Activated CD4-positive, CD25-positive, alpha-beta regulatory T cell treated with anti-CD3 and anti-CD28 coated beads, Interleukin-2, amount 50 U/mL, for 16 hours (primary cell): ENCODE measurements at places on chromosomes 6 and 20.
A peak's percentile ranks its signal among the peaks of the same experiment; 100 is the strongest.

GRCh38 chr6:75102301-75102700 is 103.6 kb downstream of the COL12A1 start:
- DNase-seq = no peak

- DNase-seq = no peak
Measured at GRCh38 chr6:2741756-2742155, 9.0 kb downstream of the MYLK4 start.

DNA sequence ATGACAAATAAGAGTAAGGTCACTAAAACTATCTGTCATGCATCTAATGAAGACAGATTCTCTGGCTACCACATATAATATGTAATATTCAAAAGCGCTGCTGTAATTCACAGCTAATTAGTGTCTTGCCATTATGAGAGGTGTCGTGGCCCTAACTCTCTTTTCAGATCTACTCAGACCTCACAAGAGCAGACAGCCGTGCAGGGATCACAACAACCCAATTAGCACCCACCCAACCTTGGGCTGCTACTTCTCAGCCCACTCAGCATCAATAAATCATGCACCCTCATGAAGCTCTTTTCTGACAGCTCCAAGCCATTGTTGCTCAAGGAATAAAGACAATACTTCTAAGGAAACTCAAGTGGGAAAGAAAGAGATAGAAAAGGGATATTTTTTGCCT is 61.5 kb downstream of the FRK start:
- no peak for DNase-seq

DNA sequence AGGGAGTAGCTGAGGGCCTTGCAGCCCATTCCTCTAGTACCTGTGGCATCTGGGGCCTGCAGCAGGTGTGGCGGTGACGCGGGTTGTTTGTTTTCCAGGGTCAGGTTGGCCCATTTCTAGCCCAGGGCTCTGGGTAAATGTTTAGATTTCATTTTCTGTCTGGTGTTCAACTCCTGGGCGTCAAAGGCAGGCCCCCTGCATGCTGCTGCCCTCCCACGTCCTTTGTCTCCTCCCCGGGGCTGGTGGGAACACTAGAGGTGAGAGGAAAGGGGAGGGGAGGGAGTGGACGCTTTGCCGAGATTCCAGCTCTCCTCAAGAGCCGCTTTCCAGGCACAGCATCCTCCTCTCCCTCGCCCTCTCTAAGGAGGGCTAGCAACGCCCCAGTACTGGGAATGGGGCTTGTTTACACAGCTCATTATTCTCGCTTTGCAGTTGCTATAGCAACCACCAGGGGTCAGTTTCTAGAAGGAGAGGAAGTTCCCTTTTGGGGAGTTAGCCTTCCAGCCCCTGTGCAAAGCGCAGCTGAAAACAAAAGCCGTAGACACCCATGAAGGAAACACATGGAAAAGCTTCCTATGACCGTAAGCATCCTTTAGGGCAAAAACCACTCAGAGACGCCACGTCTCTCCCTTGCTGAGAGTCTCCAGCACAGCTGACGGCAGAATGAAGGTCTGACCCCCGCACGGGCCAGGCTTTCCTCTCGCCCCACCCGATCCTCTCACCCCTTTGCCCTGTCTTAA is 170.6 kb downstream of the LY86 start:
- DNase-seq = no peak

GRCh38 chr6:14110001-14110818 is 7.4 kb upstream of the CD83 start:
- no peak for DNase-seq

GRCh38 chr6:31715022-31715958 is at the start of gene LY6G6D:
Gene LY6G6D, plus strand, starts transcription at chr6:31715348. Its CDS starts 8 bp downstream, at chr6:31715356.
- DNase-seq = no peak

DNA sequence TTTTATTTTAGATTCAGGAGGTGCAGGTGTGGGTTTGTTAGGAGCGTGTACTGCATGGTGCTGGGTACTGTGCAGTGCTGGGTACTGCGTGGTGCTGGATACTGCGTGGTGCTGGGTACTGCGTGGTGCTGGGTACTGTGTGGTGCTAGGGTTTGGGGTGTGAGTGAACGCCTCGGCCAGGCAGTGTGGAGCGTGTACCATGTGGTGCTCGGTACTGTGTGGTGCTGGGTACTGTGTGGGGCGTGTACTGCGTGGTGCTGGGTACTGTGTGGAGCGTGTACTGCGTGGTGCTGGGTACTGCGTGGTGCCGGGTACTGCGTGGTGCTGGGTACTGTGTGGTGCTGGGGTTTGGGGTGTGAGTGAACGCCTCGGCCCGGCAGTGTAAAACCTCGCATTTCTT is 62.9 kb downstream of the WDR27 start:
- no peak for DNase-seq

- DNase-seq = no peak
Measured at GRCh38 chr6:121354764-121355163, 20.5 kb upstream of the TBC1D32 start.

GRCh38 chr6:13048113-13048512 is 280.2 kb downstream of the TBC1D7 start:
- DNase-seq = no peak

DNA sequence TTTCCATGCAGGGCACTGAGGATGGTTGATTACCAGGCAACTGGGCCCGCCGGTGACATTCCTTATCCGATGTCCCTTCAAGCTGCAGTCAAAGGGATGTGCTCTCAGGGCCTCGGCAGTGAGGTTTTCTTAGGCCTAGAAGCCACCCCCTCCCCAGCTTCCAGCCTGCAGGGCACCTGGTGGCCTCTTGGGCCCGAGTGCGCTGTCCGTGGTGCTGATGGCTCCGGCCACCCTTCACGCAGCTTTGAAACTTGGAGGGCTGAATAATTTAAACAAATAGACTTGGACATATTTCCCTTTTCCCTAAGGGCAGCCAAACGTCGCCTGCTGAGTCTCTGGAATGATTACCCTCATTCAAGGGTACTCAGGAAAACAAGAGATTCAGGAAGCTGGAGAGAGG is 8.9 kb upstream of the MLN start:
- DNase-seq = no peak

- DNase-seq = no peak
Measured at GRCh38 chr6:99613409-99613704, 6.7 kb downstream of the PRDM13 start.

- DNase-seq = no peak
Measured at GRCh38 chr6:106475284-106475683, 114.8 kb downstream of the CRYBG1 start.

DNA sequence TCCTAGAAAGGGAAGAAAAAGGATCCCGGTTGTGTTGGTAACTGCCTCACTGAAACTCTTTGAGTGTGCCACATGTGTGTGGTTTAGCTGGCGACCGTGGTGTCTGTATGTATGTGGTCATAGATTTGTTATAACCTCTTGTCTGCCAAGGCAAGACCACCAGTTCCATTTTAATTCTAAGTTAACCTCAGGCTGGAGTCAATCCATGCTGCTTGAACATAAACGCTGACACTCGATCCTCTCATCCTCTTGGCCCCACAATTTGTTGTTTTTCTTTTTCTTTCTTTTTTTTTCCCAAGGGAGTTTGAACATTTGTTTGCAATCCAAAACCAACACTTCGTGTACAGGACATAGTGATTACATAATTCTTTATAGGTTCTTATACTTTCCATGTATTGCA is 318.9 kb upstream of the JAG1 start:
- DNase-seq = no peak

- no peak for DNase-seq
Measured at GRCh38 chr6:155371230-155371629, 56.9 kb upstream of the TFB1M start.

DNA sequence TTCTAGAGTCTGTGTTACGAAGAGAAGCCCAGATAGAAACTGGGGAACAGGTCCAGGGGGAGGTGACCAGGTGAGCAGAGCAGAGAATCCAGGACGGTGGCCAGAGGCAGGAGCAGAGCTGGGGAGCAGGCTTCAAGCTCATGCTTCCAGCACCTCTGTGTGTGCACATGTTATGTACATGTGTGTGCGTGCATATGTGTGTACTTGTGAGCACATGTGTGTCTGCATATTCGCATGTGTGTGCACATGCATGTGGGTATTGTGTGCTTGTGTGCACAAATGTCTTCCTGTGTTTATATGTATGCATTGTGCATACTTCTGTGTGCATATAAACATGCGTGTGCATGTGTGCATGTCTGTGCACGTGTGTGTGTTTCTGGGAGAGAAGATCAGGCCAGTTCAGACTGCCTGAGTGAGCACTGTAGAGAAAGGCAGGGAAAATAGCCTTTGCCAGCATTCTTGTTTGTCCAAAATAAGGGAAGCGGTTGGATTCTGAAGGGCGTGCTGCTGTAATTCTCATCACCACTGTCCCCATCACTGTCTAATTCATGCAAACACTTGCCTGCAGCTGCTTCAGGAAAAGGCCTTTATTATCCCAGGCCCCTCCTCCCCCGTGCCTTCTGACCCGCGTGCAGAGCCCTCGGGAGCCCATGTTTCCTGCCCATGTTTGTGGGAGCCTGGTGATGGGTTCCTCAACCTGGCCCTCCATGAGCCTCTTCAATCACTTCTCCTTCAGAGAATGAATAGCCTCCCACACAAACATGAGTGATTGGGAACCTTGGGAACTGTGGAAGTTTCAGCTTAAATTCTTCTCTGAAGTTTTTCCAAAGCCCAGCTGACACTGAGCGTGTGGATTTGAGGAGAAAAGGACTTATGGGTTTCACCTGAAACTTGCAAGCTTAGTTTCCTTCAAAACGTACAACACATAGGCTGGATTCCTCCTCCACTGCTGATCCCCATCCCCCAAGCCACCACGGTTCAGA is 161.7 kb upstream of the AFDN start:
- DNase-seq = no peak

DNA sequence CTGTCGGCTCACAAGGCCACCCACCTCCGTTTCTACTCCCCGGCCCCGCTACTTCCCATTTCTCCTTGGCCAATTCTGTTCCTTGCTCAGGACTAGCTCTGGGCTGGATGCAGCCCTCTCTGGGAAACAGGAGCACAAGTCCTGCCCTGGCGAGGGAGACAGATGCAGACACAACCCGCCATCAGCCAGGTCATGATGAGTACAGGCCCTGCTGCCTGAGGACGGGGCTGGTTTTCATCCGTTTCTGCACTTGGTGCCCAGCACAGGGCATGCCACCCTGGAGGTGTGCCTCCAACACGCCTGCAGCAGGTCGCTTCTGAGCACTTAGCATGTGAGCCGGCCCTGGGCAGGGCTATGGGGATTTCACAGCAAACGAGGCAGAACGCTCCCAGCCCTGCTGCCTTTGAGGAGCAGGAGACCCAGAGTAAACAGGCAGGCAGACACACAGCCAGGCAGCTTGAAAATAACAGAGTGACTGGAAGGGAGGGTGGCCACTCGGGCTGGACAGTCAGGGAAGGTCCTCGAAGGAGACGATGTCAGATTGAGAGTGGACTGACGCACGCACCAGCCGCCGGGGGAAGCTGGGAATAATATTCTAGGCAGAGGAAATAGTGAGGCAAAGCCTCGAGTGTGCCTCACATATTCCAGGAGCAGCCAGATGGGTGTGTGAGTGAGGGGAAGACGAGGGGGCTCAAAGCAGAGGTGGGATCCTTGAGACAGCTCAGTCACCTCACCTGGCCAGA is 21.2 kb upstream of the VSTM2L start:
- no peak for DNase-seq

GRCh38 chr6:157269261-157269794 is 54.0 kb downstream of the TMEM242 start:
- DNase-seq = no peak

GRCh38 chr20:50186987-50187402 is 3.6 kb upstream of the CEBPB start:
- DNase-seq = no peak

- DNase-seq = no peak
Measured at GRCh38 chr6:129748901-129749748, 39.1 kb upstream of the ARHGAP18 start.

GRCh38 chr6:154611241-154611640 is 100.8 kb upstream of the CNKSR3 start:
- DNase-seq = no peak

- no peak for DNase-seq
Measured at GRCh38 chr20:49573900-49574416, 6.0 kb upstream of the PTGIS start.

- DNase-seq = peak; percentile 98
Measured at GRCh38 chr6:31958741-31959739, at the start of the genes NELFE and SKIC2. Gene NELFE, minus strand, starts transcription at chr6:31958971. Its CDS starts 525 bp downstream, at chr6:31958446. Gene SKIC2, plus strand, starts transcription at chr6:31959175. Its CDS starts 18 bp downstream, at chr6:31959193.

DNA sequence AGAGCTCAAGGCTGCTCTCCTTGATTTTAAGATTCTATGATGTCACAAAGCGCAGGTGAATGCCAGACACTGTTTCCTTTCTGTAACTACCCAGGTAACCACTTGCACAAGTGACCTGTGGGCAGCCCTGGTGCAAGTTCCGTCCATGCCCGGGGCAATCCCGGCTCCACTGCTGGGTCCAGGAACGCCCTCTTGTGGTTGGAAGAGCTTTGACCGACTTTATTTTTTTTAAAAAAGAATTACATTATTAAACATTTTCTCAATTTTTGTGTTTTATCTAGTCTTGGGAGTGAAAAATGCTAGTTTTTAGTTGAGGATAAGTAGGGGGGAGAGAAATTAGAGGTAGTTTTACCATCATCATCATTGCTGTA is 695.2 kb downstream of the QKI start:
- DNase-seq = no peak

DNA sequence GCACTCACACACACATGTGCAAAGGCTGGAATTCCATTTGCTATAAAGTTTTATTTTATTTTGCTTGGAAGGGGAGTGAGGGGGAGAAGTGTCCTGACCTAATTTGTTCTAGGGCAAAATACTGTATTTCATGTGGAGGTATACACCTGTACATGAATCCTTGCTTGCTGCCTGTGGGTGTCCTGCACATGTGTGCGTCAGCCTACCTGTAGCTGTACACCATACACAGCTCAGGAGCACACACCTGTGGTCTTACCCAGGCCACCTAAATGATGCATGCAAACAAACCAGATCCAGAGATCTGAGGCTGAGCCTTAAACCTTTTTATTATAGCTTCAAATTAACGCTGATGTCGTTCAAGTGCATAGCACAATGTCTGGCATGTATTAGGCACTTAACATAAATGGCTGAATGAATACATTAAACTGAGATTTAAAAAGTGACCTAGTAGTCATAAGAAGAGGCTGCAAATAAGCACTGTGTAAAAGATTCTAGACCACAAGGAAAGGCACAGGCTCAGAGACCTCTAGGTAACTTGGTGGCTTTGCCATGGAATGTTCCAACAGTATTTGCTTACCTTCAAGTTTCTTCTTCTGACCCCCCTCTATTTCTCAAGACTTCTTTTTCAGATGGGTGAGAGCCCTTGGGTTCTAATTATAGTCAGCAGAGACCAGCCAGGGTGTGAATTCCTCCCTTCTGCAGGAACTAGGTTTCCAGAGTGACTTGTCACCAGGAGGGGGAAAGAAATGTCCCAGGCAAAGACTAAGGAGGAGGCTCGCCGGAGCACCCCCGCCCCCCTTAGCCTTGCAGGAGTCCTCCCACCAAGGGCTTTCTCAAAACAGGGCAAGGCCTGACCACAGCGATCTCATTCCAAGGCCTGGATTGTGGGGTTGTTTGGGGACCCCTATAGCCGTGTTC is 13.4 kb downstream of the FOXC1 start:
- no peak for DNase-seq

GRCh38 chr6:168865-169455 is 123.3 kb upstream of the DUSP22 start:
- no peak for DNase-seq

GRCh38 chr6:151121900-151122299 is 117.9 kb upstream of the AKAP12 start:
- DNase-seq = no peak
